Myocyte (in vitro differentiated cells): ENCODE measurements at places on chromosomes 2 and 18. TPM values are rescaled to one million over a fixed set of nuclear protein-coding genes. Genes with fewer than 3 reads are reported as not detected.

GRCh38 chr2:179447839-179448447, 183.3 kb upstream of the SESTD1 start:
- DNase-seq: no peak

DNA sequence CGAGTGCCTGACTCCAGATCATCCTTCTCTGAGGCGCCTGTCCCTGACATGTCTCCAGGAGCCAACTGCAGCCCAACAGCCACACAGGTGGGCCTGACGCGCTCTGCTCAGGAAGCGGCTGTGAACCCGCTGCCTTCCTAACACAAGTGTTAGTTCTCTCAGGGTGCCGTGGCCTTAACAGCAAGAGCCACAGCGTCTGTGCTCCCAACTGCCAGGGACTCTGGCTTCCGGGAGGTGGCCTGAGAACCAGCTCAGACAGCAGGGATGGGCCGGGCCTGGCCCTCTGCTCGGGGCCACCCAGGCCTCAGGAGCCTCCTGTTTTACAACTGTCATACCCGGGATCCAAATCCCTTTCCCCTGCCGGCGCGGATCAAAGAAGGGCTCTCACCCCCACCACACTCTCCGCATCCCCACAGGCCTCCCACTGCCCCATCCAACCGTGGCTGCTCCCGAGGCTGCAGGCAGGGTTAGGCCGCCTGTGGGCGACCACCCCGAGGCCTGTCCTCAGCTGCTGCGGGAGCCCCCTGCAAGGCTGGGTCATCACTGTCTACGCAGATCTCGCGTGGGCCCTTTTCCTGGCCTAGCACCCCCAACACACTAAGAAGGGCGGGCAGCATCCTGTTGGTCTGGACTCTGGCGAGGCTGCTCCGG, 114.2 kb upstream of the ZNF236 start:
- DNase-seq: no peak

FAM161A gene
- total RNA-seq: 1.5 and 2.8 TPM in 2 replicates

ACTG2 gene
- total RNA-seq: 1.2 TPM in 1 of 2 replicates, not detected in the other

GRCh38 chr2:102619414-102620319, at the start of gene SLC9A2:
Gene SLC9A2, plus strand, starts transcription at chr2:102619553. Its CDS starts 296 bp downstream, at chr2:102619849.
- DNase-seq: peak; percentile 22

DNA sequence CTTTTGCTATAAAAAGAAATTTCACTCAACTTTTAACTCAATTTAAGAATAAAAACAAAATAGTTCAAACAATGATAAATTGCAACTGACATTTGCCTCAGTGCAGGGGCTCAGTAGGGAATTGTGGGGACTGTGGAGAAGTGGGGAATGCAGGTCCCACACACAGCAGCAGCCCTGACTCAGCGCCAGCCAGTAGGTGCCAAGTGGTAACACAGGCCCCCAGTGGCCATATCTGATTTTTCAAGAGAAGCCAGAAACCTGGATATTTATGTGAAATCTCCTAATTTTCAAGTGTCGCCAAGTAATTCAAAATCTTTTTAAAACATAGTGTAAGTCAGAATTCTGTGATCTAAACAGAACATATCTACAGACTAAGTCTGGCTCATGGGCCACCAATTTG, 186.3 kb downstream of the EN1 start:
- DNase-seq: no peak

- DNase-seq: peak; percentile 28
Observed at GRCh38 chr2:95044601-95045000, 19.1 kb downstream of the MAL start.

PLEK gene
- total RNA-seq: not detected in 2 replicates

- no peak for DNase-seq
Observed at GRCh38 chr2:162478721-162479129, 134.8 kb downstream of the GCA start.

MDH1B gene
- total RNA-seq: 0.32 and 1.1 TPM in 2 replicates

EFR3B gene
- 0.26 and 0.45 TPM in 2 replicates for total RNA-seq

- DNase-seq: no peak
Observed at GRCh38 chr2:38155-38554, 8.2 kb downstream of the FAM110C start.

- DNase-seq: peak; percentile 68
Observed at GRCh38 chr18:48600456-48601090, 61.7 kb downstream of the CTIF start.

- DNase-seq: peak; percentile 59
Observed at GRCh38 chr2:239394346-239394945, 6.4 kb downstream of the HDAC4 start.

CD8B2 gene
- total RNA-seq: not detected in 2 replicates
